Keratinocyte (primary cell): ENCODE measurements at places on chromosomes 2 and 18. TPM values are rescaled to one million over a fixed set of nuclear protein-coding genes. Genes with fewer than 3 reads are reported as not detected.
A peak's percentile ranks its signal among the peaks of the same experiment; 100 is the strongest.

- no peaks in the 10 kb centered on the region for H3K36me3 ChIP-seq
- no peak for DNase-seq
Measured at GRCh38 chr2:44582363-44583008, 220.7 kb downstream of the CAMKMT start.

The NT5DC4 gene
- 0.03 to 1.00 TPM (median 0.07 TPM) in 3 replicates for polyA plus RNA-seq

DNA sequence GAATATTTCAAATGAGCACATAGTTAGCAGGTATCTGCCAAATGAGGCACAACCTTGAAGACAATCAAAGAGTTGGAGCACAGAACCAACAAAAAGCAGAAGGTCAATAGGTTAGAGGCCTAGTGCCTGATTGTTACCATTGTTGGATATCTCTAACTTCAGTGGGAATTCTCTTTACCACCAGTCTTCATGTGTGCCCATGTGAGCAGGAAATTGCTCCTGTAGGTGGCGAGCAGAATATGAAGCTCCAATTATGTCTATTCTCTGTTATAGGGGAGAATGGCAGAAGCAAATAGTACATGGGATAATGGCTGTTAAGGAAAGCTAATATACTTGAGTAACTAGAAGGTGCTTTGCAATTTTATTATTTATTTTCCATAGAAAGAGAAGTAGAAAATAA is 14.9 kb upstream of the ZNF385B start:
- no peaks in the 10 kb centered on the region for H3K36me3 ChIP-seq
- no peak for DNase-seq
- no peaks in the 10 kb centered on the region for H3K27me3 ChIP-seq
- no peaks in the 10 kb centered on the region for H3K4me1 ChIP-seq
- H3K27ac ChIP-seq, result no peak overlapping the region
- H3K4me3 ChIP-seq, result no peak overlapping the region

GRCh38 chr18:12998332-12999060 is 7.3 kb downstream of the CEP192 start:
- H3K36me3 ChIP-seq, result no peaks in the 10 kb centered on the region
- no peaks in the 10 kb centered on the region for H3K27me3 ChIP-seq
- no peak overlapping the region for H3K27ac ChIP-seq

GRCh38 chr18:12321333-12321732 is 13.3 kb downstream of the TUBB6 start:
- peaks cover under 1% of the 10 kb centered on the region for H3K4me1 ChIP-seq
- H3K27ac ChIP-seq, result no peak overlapping the region
- no peak for DNase-seq
- no peaks in the 10 kb centered on the region for H3K27me3 ChIP-seq
- no peak overlapping the region for H3K4me3 ChIP-seq
- peaks cover 34% of the 10 kb centered on the region for H3K36me3 ChIP-seq

The PLEKHH2 gene
- 0.84 to 1.3 TPM (median 1.0 TPM) in 3 replicates for polyA plus RNA-seq

GRCh38 chr2:187486241-187486640 is 38.2 kb upstream of the CALCRL start:
- no peak overlapping the region for H3K27ac ChIP-seq
- no peaks in the 10 kb centered on the region for H3K27me3 ChIP-seq
- no peak for DNase-seq
- H3K4me3 ChIP-seq, result no peak overlapping the region
- no peaks in the 10 kb centered on the region for H3K4me1 ChIP-seq

DNA sequence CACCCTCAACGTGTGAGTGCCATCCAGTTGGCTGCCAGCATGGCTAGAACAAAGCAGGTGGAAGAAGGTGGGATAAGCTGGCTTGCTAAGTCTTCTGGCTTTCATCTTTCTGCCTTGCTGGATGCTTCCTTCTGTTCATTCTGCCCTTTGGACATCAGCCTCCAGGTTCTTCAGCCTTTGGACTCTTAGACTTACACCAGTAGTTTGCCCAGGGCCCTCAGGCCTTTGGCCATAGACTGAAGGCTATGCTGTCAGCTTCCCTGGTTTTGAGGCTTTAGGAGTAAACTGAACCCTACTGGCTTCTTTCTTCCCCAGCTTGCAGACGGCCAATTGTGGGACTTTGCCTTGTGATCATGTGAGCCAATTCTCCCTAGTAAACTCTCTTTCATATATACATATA is 155.0 kb upstream of the SERTAD2 start:
- H3K4me3 ChIP-seq, result no peak overlapping the region
- no peak overlapping the region for H3K27ac ChIP-seq
- no peak for DNase-seq
- no peaks in the 10 kb centered on the region for H3K27me3 ChIP-seq

DNA sequence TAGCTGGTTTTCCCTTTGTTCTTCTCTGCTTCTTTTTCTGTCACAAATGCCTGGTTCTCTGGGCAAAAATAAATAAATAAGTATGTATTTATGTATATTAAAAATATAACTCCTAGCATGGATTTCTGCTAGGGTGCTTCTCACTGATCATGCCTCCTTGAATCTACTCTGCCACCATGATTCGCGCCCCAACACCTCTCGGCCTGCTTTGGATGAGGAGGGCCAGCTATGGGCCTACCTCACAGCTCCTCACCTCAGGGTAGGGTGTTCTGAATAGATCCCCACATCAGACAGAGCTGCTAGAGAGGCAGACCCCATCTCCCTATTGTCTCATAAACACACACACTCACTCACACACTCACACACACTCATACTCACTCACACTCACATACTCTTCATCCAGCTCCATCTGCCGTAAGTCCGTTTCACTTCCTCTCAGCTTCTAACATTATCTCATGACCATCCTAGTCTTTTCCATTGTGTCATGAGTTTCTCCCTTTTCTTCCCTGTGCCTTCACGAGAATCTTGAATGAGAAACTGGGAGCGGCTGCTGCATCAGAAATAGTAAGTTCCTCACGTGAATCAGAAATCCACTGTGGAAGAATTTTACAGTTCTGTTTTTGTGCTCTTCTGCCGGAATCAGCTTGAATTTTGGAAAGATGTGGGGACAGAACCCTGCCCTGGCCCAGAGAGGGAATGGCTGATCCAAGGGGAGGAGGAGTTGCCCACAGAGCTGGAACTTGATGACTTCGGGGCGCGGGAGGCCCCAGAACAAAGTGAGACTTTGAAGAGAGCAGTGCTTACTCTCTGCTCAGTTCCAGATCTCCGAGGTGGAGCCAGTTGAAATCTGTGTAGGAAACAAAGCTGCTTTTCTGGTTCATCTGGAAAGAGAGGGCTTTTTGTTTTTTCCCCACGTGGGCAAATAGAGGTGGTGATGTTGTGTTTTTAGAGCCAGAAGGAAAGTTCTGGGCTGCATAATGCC is 20.9 kb downstream of the ANXA4 start:
- H3K4me1 ChIP-seq, result peaks cover 11% of the 10 kb centered on the region
- DNase-seq, result no peak
- H3K27me3 ChIP-seq, result no peaks in the 10 kb centered on the region
- peaks cover 7% of the 10 kb centered on the region for H3K36me3 ChIP-seq

The CYP27A1 gene
- polyA plus RNA-seq, result 0.12 to 0.27 TPM (median 0.19 TPM) in 3 replicates

DNA sequence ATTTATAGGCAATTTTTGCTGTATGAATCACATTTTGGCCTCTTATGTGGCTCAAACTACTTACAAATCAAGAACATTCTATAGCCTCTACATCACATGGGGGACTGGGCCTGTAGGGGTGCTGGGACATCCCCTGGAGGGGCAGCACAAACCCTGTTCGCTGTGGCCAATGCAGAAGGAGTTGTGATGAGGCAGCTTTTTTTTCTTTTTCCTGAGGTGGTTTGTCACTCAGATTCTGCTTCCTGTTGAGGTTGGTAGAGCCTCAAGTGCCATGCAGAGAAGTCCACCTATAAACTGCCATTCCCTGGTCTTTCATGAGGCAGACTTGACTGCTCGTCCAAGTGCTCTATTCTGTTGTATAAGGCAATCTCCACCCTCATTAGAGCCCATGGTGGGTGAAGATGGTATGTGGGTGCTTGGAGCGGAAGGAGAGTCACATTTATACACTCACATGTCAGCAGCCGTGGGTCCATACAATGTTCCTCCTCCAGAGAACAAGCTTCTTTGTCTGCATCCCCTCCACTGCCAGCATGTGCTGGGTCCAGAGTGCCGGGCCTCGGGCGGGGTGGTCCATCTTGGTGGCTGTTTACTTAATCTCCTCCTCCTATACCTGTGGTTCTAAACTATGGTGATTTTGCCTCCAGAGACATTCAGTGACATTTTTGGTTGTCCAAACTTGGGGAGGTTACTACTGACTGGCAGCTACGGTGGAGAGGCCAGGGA is 120.3 kb downstream of the ACOXL start:
- H3K4me1 ChIP-seq, result no peaks in the 10 kb centered on the region
- no peak overlapping the region for H3K27ac ChIP-seq
- no peaks in the 10 kb centered on the region for H3K36me3 ChIP-seq
- no peak for DNase-seq

DNA sequence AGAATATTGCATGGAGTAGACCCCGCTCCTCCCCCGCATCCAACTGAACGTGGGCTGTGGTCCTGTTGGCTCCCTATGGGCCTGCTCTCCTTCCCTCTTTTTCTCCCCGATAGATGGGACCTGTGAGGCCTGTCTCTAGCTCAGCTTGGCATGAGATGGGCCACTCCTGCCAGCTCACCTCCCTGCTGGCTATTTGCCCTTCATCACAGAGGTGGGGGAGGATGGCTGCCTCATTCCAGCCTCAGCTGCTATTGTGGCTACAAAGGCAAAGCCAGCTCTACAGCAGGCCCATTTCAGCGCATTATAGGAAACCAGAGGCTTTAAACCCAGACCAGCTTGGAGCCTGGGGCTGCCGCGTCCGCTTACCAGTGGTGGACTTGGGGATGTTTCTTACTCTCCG is 313.9 kb downstream of the GBX2 start:
- H3K36me3 ChIP-seq, result no peaks in the 10 kb centered on the region
- H3K27me3 ChIP-seq, result no peaks in the 10 kb centered on the region
- no peak for DNase-seq

The ASB3 gene
- 11.4 to 16.6 TPM (median 13.2 TPM) in 3 replicates for polyA plus RNA-seq

- no peak overlapping the region for H3K4me3 ChIP-seq
- DNase-seq, result no peak
- H3K27me3 ChIP-seq, result peaks cover 19% of the 10 kb centered on the region
- no peaks in the 10 kb centered on the region for H3K36me3 ChIP-seq
Measured at GRCh38 chr2:109175350-109175678, 46.3 kb downstream of the SH3RF3 start.

The SRD5A2 gene
- polyA plus RNA-seq, result 0.02 to 0.28 TPM (median 0.04 TPM) in 3 replicates

- peak overlapping the region; percentile 58 for H3K27ac ChIP-seq
- peak overlapping the region; percentile 90 for H3K4me3 ChIP-seq
- H3K36me3 ChIP-seq, result no peaks in the 10 kb centered on the region
- no peak for DNase-seq
- peaks cover 12% of the 10 kb centered on the region for H3K4me1 ChIP-seq
Measured at GRCh38 chr2:88692187-88692586, 714 bp downstream of the RPIA start.

DNA sequence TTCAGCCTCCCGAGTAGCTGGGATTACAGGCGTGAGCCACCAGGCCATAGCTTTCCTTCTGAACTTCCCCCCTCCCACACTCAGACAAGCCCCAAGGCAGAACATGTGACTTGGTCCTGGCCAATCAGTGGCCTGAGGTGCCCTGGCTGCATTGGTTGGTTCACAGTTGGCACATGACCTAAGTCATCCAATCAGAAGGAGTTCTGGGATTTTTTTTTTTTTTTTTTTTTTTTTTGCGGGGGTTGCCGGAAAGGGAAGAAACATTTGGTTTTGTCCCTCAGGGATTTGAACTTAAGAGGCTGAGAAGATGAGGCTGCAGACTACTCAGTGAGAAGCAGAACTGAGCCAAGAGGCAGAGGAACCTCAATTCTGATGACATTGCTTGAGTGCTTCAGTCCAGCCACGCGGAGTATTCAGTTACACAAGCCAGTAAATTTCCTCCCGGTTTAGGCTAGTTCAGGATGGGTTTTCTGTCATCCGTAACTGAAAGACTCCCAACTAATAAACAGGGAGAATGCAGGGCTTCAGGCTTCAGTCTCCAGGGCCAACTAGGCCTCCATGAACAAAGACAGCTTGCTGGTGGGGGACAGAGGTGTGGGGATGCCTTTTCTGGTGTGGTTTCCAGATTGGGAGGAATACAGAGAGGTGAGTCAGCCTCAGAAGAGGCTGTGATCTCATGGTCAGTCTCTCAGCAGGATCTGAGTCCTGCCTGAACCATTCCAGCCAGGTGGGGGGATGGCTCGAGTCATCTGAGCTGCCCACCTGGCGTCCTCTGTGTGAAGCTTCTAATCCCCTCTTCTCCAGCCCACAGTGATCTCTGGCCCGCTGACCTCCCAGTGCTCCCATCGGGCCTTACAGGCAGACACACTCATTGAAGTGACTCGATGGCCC is 9.2 kb downstream of the PTMA start:
- peaks cover 4% of the 10 kb centered on the region for H3K4me1 ChIP-seq
- no peak overlapping the region for H3K27ac ChIP-seq
- DNase-seq, result no peak
- no peak overlapping the region for H3K4me3 ChIP-seq
- H3K36me3 ChIP-seq, result peaks cover under 1% of the 10 kb centered on the region

The ADRA2B gene
- polyA plus RNA-seq, result 0.02 TPM in 1 of 3 replicates, not detected in the others

GRCh38 chr2:222049946-222050345 is 248.9 kb downstream of the PAX3 start:
- no peaks in the 10 kb centered on the region for H3K4me1 ChIP-seq
- peaks cover 11% of the 10 kb centered on the region for H3K27me3 ChIP-seq
- no peak for DNase-seq
- no peaks in the 10 kb centered on the region for H3K36me3 ChIP-seq
- no peak overlapping the region for H3K27ac ChIP-seq

GRCh38 chr18:54215069-54215468 is 9.4 kb downstream of the MBD2 start:
- H3K27ac ChIP-seq, result no peak overlapping the region
- peaks cover 6% of the 10 kb centered on the region for H3K4me1 ChIP-seq
- H3K27me3 ChIP-seq, result no peaks in the 10 kb centered on the region
- H3K36me3 ChIP-seq, result no peaks in the 10 kb centered on the region
- DNase-seq, result no peak

DNA sequence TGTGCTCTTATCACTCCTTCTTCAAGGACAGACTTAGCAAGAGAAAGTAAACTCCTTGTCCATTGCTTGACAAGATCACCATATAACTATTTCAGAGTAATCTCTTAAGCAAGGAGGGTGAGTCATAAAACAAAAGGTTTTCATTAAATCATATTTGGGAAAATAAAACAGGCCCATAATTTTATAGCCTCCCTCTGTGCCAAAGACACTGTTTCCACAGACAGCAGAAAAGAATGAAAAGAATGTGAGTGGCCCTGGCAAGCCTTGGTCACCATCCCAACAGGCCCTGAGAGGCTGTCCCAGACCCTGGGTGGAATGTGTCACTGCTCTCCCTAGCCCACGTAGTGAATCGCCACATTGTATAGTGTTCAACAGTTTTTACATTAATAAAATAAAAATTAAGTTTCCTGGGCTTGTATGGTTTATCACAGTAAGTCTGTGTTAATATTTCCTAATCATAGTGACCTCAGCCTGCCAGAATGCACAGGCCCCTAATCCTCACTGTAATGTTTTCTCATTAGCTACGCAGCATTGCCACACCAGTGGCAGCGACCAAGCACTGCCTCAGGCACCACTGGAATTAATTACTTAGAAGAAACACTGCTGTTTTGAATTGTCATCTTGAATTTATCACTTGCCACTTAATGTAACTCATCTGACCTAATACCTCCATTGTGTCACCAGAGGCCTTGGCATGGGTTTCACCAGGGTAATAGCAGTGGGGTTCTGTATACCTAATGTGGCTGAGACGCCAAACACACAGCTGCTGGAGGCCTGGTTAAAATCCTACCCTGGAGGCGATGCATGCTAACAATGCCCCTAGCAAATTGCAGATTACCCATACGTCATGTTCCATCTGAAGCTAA is 401.9 kb downstream of the LNPK start:
- H3K27me3 ChIP-seq, result no peaks in the 10 kb centered on the region
- H3K4me1 ChIP-seq, result no peaks in the 10 kb centered on the region
- no peak for DNase-seq
- no peaks in the 10 kb centered on the region for H3K36me3 ChIP-seq
- no peak overlapping the region for H3K27ac ChIP-seq
- H3K4me3 ChIP-seq, result no peak overlapping the region
